ENCODE measurements at places on chromosomes 7 and 10. TPM values are rescaled to one million over a fixed set of nuclear protein-coding genes. Genes with fewer than 3 reads are reported as not detected.

DNA sequence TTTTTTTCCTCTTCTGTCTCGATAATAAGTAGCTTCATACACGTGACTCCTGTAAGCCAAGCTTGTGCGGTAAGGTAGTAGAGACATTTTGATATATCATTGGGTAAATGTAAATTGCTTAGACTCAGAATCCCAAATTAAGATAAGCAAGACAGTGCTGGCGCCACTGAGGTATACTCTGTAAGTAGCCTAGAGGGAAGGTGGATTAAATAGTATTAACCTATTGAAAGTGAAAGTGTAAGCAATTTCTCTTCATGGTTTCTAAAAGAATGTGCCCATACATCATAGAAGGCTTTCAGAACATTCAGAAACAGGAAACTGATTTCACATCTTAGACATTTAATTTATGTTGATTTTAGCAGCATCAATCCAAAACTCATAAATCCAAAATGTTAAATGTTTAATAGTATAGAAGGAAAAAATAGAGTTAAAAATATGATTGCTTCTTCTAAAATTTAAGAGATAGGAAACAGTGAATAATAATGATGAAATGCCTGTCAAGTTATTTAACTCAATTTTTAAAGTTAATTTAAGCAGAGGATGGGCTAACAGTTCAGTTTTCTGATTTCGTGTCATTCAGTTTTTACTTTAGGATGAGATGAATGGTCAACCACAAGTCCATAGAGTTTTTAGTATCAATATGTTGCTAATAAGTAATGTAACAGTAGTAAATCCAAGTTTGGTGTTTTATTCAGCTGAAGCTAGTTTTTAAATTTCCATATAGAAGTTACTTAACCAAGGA, 36.8 kb downstream of the LRRC72 start:
- DNase-seq: no peak

- DNase-seq: no peak
These were observed 17.2 kb upstream of the SYPL1 start for GRCh38 chr7:106129291-106129690.

NUTM2A gene
- 3.1 TPM for total RNA-seq

EBF3 gene
- 1.2 TPM for total RNA-seq

CRYGN gene
- total RNA-seq: 9.4 TPM

FOXK1 gene
- total RNA-seq: 56.7 TPM

GRCh38 chr10:15232279-15232678, 63.8 kb upstream of the NMT2 start:
- no peak for DNase-seq

GRCh38 chr10:94299417-94299816, 63.3 kb downstream of the NOC3L start:
- no peak for DNase-seq

ZP3 gene
- not detected for total RNA-seq

EBLN1 gene
- not detected for total RNA-seq

- no peak for DNase-seq
These were observed 936 bp upstream of the TCERG1L start for GRCh38 chr10:131312478-131312836.

TAC1 gene
- total RNA-seq: 0.36 TPM

ANKRD61 gene
- total RNA-seq: 0.29 TPM

DNA sequence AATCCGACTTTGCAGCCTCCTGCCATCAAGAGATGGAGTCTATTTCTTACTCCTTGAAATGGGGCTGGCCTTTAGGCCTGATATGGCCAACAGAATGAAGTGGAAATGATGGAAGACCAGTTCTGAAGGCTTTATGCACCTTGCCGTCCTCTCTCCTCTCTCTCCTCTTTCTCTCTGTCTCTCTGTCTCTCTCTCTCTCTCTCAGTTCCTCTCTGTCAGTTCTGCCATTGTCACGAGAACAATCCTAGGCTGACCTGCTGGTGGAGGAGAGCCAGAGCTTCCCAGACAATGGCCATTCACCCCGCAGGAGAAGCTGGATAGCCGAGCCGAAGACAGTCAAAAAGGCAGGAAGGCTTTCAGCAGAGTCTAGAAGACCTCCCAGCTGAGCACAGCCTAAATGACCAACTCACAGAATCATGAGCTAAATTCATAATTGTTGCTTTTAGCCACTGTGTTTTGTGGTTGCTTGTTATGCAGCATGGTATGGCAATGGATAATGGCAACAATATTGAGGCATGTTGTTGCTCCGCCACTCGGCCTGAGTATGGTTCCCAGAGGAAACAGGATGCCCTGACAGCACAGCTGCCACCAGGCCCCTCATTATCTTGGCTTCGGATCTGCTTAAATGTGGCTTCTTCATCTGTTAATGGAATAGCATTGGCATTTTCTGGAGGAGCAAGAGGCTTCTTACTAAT, 35.5 kb downstream of the FRMPD2 start:
- DNase-seq: no peak

Data from mesothelial cell of epicardium (in vitro differentiated cells).